ENCODE measurements at places on chromosomes 3 and 15.

DNA sequence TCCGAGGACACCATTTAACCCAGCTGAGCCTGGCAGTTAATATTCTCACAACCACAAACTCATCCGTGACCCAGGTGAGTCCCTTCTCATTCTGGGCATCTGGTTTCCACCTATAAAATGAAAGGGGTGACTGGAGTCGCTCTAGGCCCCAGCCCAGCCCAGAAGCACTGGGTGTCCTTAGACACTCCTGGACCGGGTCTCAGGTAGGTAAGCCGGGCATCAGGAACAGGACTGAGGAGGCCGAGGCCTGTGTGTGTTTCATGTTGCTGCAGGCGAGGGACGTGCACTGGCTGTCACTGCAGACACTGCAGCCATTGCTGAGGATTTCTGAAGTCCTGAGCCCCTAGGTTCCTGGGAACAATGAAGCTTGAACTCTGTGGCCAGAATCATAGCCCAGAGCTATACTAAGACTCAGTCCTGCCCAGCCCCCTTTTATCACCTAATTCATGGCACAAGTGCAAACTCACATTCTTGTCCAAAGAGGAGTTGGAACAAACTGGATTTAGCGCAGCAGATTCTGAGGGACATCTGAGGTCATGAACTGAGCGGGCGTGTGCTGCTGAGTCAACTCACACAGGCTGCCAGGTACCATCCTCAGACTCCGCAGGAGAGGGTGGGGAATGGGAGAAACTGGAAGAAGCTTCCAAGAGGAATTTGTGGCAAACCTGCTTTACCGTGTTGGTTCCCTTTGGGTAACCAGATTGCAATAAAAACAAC, 184.9 kb downstream of the FAM43A start:
- DNase-seq = no peak
- H3K27ac ChIP-seq = no peak overlapping the region
- H3K36me3 ChIP-seq = peaks cover 3% of the 10 kb centered on the region
- H3K27me3 ChIP-seq = peaks cover 40% of the 10 kb centered on the region

DNA sequence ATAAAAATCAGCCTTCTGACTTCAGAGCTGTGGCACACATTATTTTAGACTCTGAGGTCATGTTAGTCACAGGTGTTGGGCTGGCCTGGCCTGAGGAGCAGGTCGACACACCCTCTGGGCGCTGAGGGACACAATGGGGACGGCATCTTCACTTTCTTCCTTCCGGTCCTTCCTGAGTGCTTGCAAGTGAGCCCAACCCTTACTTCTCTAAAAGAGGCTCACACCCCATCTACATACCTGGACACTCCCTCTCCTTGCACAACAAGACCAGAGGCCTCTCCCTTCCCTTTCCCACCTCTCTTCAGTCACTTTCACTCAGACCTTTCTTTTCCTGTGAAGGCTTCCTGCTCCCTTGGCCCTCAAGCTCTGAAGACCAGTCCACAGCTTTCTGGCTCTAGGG, 85.4 kb downstream of the XXYLT1 start:
- no peak overlapping the region for H3K27ac ChIP-seq
- H3K27me3 ChIP-seq = no peaks in the 10 kb centered on the region
- H3K4me3 ChIP-seq = no peak overlapping the region
- H3K4me1 ChIP-seq = peaks cover 14% of the 10 kb centered on the region
- DNase-seq = no peak

DNA sequence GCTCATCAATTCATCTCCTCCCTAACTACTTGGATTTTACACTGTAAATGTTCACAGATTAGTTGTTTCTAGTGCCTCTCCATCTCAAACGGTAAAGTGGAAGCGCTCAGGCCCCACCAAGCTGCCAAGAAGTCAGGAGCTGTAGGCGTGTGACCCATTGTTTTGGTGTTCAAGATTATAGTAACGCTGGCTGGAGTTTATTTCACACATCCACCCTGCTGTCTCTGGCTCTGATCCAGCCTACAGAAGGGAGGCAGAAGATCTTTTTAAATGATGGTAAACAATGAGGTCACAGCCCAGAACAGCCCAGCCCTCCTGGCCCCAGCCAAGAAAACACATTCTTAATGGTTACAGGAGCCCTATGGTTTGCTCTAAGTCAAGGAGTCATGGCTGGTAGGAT, 25.7 kb upstream of the GALNT15 start:
- no peaks in the 10 kb centered on the region for H3K4me1 ChIP-seq
- peak; percentile 3 for DNase-seq
- peak overlapping the region; percentile 70 for H3K27ac ChIP-seq

DNA sequence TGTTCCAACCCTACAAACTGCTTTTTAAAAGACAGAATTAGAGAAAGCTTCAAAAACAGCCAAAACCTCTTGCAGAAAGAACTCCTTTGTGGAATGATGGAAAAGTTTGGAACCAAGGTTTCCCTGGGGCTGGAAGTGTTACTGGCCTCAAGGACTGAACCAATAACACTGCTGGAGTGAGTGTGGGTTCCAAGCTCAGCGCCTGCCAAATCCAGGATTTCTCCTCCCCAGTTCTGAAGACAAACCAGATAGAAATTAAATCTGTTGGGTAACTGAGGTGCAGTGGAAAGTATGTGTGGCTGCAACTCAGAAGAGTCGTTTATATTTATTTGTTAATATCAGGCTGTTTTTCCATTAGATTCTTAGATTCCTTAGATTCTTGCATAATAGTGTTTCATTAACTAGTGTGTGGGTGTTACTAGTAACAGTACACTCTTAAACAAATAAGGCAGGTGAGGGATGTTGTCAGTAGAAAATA, 66.5 kb upstream of the FNDC3B start:
- no peaks in the 10 kb centered on the region for H3K27me3 ChIP-seq
- no peaks in the 10 kb centered on the region for H3K4me1 ChIP-seq

DNA sequence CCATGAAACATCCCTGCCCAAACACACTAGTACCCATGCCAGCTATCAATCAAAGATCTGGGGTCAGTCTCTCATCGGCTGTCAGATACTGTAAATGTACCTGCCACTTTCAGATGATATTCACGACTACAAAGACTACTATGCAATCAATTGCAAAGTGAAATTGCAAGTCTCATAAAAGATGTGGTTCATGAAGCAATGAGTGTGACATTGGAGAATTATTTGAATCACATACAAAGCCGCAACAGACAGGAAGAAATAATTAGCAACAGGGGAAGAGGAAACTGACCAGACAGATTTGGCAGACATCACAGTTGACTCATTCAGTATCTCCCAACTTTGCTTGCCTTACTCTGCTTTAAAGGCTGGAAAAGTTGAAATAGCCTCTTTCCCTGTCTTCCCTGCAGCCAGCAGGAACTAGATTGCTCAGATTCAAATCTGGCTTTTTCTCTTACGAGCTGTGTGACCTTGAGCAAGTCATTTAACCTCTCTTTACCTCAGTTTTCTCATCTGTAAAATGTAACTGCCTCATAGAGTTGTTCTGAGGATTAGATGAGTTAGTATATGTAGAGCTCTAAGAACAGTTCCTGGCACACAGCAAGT, 95.7 kb upstream of the C3orf80 start:
- DNase-seq = no peak
- peaks cover 5% of the 10 kb centered on the region for H3K27me3 ChIP-seq
- no peak overlapping the region for H3K27ac ChIP-seq
- H3K36me3 ChIP-seq = no peaks in the 10 kb centered on the region

DNA sequence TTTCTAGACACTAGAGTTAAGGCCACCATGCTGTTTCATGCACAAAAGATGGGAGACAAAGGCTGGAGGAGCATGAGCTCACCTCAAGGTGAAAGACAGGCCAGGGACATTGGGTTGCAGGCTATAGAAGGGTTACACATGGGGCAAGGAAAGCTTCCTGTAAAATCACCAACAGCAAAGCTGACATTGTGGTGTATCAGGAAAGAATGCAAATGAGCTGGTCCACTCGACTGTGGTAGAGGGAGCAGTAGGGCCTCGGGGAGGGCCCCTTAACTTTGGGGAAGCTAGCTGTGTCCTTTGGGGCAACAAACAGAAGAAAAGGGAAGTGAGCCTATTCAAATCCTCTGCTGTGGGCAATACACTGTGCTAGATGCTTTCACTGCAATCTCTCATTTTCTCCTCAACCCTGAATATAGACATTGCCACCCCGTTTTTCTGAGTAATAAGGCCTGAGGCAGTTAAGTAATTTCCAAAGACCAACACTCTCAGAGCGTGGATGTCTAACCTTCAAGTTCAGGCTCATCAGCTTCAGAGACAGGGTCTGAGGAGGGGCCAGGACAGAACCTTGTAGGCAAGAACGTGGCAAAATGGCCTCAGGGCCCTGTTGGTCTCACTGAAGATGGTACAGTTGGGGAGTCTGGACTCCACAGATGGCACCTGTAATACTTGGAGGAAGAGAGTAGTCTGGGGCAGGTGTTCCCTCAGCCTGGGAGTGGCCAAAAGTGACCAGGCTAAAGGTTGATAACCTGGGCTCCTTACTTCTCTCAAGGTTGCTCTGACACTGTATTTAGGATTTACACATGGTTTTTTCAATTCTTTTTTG, 24.1 kb downstream of the CX3CR1 start:
- no peaks in the 10 kb centered on the region for H3K36me3 ChIP-seq
- H3K27ac ChIP-seq = peak overlapping the region; percentile 83
- H3K4me3 ChIP-seq = peak overlapping the region; percentile 63
- H3K27me3 ChIP-seq = no peaks in the 10 kb centered on the region
- H3K4me1 ChIP-seq = peaks cover 50% of the 10 kb centered on the region
- no peak for DNase-seq

- H3K27ac ChIP-seq = peak overlapping the region; percentile 64
- DNase-seq = no peak
- H3K36me3 ChIP-seq = peaks cover 27% of the 10 kb centered on the region
- H3K4me1 ChIP-seq = peaks cover 14% of the 10 kb centered on the region
- no peak overlapping the region for H3K4me3 ChIP-seq
- no peaks in the 10 kb centered on the region for H3K27me3 ChIP-seq
Observed at GRCh38 chr3:185486394-185486793, 12.4 kb downstream of the TMEM41A start.

- no peak overlapping the region for H3K4me3 ChIP-seq
- DNase-seq = no peak
- no peak overlapping the region for H3K27ac ChIP-seq
Observed at GRCh38 chr3:185663929-185664328, 77.8 kb downstream of the SENP2 start.

DNA sequence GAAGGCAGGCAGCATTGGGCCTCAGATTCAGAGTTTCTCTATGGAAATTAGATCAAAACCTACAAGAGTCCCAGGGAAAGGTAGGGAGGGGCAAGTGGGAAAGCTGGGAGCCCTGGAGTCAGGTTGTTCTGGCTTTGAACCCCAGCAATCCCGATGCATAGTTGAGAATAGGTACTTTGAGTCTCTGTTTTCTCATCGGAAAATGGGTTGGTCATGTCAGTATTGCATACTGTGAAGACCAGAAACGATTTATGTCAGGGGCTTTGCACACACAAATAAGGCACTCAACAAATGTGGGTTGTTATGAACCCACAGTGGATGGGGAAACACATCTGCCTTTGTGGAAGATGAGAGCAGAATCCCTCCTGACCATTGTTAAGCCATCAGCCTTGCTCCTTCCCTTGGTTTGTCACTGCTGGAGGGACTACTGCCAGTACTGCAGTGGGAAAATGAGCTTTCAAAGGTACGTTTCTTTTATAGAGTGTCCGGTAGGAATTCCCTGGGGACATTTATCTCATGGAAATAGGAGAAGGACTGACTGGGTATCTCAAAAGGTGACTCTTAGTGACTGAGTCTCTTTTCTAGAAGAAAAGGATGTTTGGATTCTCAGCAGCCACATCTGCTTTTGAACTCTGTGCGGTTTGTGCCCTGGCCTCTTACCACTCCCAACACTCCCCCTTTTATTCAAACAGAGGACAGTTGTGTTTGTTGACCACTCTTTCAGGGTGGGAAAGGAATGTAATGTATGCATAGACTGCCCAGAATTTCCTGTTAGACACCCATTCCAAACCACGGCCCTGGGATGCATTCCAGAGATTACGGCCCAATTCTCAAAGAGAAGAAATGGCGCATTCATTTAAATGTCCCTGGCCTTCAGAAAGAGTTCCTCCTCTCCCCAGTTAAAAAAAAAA, 54.6 kb upstream of the VILL start:
- no peak overlapping the region for H3K4me3 ChIP-seq
- H3K27ac ChIP-seq = no peak overlapping the region
- H3K4me1 ChIP-seq = no peaks in the 10 kb centered on the region
- peaks cover 20% of the 10 kb centered on the region for H3K27me3 ChIP-seq

- no peak overlapping the region for H3K4me3 ChIP-seq
- no peaks in the 10 kb centered on the region for H3K4me1 ChIP-seq
- no peak for DNase-seq
- no peaks in the 10 kb centered on the region for H3K36me3 ChIP-seq
Observed at GRCh38 chr3:65153850-65154512, 466.2 kb upstream of the ADAMTS9 start.

DNA sequence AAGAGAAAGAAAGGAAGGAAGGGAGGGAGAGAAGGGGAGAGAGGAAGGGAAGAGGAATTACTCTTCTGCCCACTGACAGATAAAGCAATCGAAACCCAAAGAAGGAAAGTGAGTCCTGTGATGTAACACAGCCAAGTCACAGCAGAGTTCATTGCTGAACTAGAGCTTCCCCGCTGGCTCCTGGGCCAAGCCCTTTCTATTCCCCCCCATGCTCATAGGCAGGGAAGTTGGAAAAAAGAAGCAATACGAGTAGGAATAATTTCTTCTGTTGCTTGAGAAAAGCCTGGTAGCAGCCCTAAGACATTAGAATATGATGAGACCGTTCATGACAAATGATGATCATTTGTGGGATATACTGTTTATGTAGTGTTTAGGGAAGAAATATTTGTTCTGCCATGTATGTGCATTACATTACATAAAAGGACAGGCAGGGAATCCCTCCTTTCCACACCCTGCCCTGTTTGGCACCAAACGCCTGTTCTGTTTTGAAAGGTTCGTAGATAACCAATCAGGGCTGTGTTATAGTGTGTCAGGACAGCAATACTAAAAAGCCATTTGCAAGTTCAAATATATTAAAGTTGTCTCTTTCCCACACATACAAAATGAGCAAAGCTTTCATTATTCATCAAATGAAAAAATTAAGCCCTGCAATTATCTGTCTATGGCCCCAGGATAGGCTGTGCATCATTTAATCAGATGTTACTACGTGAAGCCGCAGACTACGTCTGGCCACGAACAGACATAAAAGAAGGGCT, 111.0 kb upstream of the TRPM1 start:
- H3K27me3 ChIP-seq = no peaks in the 10 kb centered on the region
- H3K4me1 ChIP-seq = peaks cover 16% of the 10 kb centered on the region
- H3K27ac ChIP-seq = no peak overlapping the region

- H3K4me1 ChIP-seq = peaks cover 65% of the 10 kb centered on the region
- H3K36me3 ChIP-seq = peaks cover 87% of the 10 kb centered on the region
- H3K27me3 ChIP-seq = no peaks in the 10 kb centered on the region
- H3K27ac ChIP-seq = no peak overlapping the region
- H3K4me3 ChIP-seq = peak overlapping the region; percentile 42
- DNase-seq = no peak
Observed at GRCh38 chr3:170162630-170163029, 18.9 kb downstream of the PHC3 start.

GRCh38 chr15:98904544-98904943, 103.0 kb downstream of the PGPEP1L start:
- no peak overlapping the region for H3K27ac ChIP-seq
- peaks cover 2% of the 10 kb centered on the region for H3K4me1 ChIP-seq
- no peak overlapping the region for H3K4me3 ChIP-seq

- no peak overlapping the region for H3K4me3 ChIP-seq
- H3K27me3 ChIP-seq = no peaks in the 10 kb centered on the region
- no peak overlapping the region for H3K27ac ChIP-seq
- peaks cover 2% of the 10 kb centered on the region for H3K36me3 ChIP-seq
Observed at GRCh38 chr3:105970283-105970682, 101.5 kb upstream of the CBLB start.

Measured in effector memory CD8-positive, alpha-beta T cell (primary cell).